NCI-H1105 (cell line): ENCODE measurements at places on chromosomes 6 and 20.

GRCh38 chr6:148441454-148441911 lies 98.8 kb downstream of the SASH1 start:
- DNase-seq = no peak

DNA sequence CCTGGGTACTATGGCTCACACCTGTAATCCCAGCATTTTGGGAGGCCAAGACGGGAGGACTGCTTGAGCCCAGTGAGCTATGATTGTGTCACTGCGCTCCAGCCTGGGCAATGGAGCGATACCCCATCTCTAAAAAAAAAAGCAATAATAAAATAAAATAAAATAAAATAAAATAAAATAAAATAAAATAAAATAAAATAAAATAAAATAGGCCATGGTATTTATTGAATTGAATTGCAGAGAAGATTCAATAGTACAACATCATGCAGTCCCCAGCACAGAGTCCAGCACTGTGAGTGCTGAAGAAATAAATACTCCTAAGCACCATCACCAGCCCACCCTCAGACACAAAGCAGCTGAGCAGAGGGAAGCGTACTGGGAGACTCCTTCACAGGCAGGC lies 144.7 kb downstream of the RALGAPA2 start:
- no peak for DNase-seq

DNA sequence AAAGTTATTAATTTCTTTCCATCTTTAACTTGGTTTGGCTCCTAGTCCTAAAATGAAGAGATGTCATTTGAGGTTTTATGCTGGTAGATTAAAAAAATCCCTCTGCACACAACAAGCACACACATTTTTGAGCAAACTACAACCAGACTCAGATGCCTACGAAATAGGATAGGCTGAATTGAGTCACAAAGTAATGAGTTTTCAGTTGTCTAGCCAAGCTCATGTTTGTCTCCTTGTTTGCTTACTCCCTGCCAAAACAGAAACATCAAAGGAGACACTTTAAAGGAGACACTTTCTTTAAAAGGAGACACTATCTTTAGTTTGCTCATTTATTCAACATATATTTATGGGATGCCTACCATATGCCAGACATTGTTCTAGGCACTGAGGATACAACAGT lies 56.2 kb downstream of the TPBG start:
- no peak for DNase-seq

DNA sequence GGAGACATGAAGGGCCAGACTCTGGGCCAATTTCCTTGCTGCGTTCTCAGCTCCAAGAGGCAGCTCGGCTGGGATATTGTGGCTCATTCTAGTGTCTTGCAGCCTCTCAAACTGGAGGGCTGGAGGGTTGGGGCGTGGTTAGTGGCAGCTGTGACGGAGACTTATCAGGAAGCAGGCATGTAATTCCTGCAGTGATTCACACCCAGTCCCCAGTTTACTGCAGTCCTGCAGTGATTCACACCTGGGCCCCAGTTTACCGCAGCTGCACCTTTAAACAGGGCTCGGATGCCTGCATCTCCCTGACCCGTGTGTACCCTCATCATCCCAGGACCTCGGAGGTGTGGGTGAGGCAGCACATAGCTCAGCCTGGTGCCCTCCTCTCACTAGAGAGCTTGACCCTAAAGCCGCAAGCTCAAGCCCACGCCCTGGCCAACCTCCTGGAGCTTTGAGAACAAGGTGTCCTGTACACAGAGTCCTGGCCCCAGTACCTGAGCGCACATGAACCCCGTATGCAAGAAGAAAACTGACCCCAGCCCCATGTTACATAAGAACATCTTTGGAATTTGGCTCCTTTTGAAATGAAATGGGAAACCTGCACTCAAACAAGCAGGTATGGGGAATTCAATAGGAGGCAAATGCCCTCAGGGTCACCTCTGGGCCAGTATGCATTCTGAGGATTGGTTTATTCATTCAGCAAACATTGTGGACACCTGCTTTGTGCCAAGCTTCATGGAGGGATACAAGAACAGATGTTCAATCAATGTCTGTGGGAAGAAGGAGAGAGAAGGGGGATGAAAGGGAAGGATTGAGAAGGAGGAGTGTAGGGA lies 55.3 kb upstream of the FAM83D start:
- no peak for DNase-seq

GRCh38 chr6:127205036-127205435 lies 61.6 kb upstream of the RNF146 start:
- DNase-seq = no peak

- DNase-seq = no peak
Observed at GRCh38 chr20:23666189-23666588, 22.6 kb downstream of the CST4 start.

DNA sequence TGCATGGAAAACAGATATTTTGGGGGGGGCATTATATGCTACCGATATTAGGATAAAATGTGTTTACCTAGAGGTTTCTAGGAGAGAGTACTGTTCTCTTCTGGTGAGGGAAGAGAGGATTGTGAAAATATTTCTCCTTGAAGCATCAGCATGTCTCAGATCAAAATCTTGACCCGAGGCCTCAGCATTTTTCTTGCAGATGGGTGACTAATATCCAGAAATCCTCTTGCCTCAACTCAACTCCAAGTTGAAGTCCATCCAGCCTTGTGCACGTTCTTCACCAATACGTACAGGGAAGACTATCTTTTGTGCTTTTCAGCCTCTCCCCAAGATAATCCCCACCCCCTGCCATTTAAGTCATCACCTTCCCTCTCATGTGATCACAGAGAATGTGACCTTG lies 59.5 kb downstream of the PRND start:
- DNase-seq = no peak

DNA sequence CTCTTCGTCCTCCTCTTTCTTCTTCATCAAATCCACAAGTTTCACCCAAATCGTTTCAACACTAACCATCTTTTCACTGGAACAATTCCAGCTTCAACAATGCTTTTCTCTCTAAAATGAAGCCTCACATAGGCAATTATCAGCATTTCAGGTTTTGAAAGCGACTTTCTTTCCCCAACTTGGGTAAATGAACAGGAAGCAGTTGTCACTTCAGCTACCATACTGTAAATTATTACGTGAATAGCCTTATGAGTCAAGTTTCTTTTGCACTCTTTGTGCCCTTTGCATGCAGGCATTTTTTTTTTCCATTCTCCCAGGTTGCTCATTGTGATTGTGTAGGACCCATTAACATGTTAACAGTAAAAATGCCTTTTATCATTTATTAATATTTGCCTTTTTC lies 121.7 kb upstream of the BTBD3 start:
- DNase-seq = no peak

- DNase-seq = no peak
Observed at GRCh38 chr6:89503641-89504040, 70.7 kb downstream of the ANKRD6 start.

- DNase-seq = no peak
Observed at GRCh38 chr20:49672096-49672664, 41.5 kb downstream of the B4GALT5 start.

DNA sequence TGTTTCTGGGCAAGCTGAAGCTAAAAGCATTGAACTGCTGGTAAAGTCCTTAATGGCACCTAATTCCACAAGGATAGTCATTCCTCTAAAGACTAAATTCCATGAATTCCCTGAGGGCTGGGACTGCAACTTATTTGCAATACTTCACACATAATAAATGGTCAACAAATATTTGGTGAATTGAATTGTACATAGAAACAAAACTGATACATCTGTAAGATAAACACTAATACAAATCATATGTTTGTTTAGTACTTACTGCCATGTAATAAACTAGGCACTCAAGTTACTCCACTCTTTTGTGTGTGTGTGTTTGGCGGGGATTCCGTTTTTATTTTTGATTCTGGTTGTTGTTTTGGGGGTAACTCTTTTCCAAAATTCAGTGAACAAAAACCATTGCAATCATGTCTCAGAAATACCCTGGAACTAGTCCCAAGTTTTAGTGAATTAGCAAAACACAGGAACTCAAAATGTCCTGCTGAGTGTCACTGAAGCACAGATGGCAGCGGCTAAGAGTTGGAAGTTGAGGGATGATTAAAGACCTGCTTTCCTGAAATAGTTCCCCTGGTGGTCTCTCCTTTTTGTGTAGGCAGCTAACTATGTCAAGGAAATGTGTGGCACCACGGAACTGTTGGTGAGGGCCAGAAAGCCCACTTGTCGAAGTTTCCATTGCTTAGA lies 74.8 kb upstream of the SNRPB2 start:
- DNase-seq = no peak

- DNase-seq = no peak
Observed at GRCh38 chr20:63172726-63173125, 43.2 kb downstream of the YTHDF1 start.

DNA sequence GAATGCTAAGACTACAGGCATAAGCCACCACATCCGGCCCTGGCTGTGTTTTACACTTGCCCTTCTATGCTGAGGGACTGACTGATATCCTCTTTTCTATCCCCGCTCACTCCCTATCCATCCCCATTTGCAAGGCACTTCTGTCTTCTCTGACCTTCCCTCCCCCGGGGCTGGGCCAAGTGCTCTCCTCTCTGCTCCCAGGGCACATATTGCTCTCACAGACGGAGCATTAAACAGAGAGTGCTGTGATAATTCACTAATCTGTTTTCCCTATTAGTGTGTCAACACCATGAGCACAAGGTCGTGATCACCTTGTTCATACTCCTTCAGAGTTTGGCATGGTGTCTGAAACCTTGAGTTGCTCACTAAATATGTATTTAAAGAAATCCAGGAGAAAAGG lies 9.0 kb upstream of the SLC2A12 start:
- no peak for DNase-seq

- no peak for DNase-seq
Observed at GRCh38 chr6:156427345-156427744, 349.8 kb upstream of the ARID1B start.

- DNase-seq = no peak
Observed at GRCh38 chr6:41821266-41821665, 33.8 kb downstream of the TOMM6 start.

GRCh38 chr6:2187826-2188225 lies 57.6 kb downstream of the GMDS start:
- DNase-seq = no peak

GRCh38 chr6:42503894-42504293 lies 52.2 kb upstream of the TRERF1 start:
- no peak for DNase-seq
